ENCODE measurements at places on chromosomes 3 and 15. TPM values are rescaled to one million over a fixed set of nuclear protein-coding genes. Genes with fewer than 3 reads are reported as not detected.

GRCh38 chr3:50263478-50264382 is 5.2 kb upstream of the SEMA3B start:
- peaks cover 13% of the 10 kb centered on the region for H3K36me3 ChIP-seq
- H3K4me1 ChIP-seq: peaks cover 11% of the 10 kb centered on the region
- H3K27me3 ChIP-seq: no peaks in the 10 kb centered on the region

- H3K36me3 ChIP-seq: no peaks in the 10 kb centered on the region
- no peaks in the 10 kb centered on the region for H3K27me3 ChIP-seq
- no peak overlapping the region for H3K27ac ChIP-seq
- H3K4me1 ChIP-seq: no peaks in the 10 kb centered on the region
- DNase-seq: no peak
Measured at GRCh38 chr15:24696842-24697241, 21.3 kb downstream of the NPAP1 start.

The KBTBD12 gene
- not detected for total RNA-seq

GRCh38 chr3:49717959-49718857 is 1.3 kb downstream of the AMIGO3 start:
- no peak for DNase-seq
- no peak overlapping the region for H3K27ac ChIP-seq
- H3K36me3 ChIP-seq: peaks cover 50% of the 10 kb centered on the region
- no peaks in the 10 kb centered on the region for H3K27me3 ChIP-seq
- peak overlapping the region; percentile 59 for H3K4me3 ChIP-seq

DNA sequence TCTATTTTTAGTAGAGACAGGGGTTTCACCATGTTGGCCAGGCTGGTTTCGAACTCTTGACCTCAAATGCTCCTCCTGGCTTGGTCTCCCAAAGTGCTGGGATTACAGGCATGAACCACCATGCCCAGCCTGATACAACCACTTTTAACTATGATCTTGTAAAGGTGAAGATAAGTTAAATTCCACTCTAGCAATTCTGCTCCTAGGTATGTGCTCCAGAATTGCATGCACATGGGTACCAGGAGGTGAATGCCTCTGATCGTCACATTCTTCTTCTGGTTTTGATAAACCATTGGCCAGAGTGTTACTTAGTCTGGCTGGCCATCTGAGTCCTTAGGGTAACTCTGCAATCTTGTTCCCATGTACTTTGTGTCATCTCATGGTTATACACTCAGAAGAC is 22.3 kb downstream of the CSPG5 start:
- H3K27me3 ChIP-seq: peaks cover 9% of the 10 kb centered on the region
- H3K4me1 ChIP-seq: no peaks in the 10 kb centered on the region
- no peak overlapping the region for H3K4me3 ChIP-seq
- H3K36me3 ChIP-seq: no peaks in the 10 kb centered on the region
- no peak for DNase-seq

The SLC2A2 gene
- not detected for total RNA-seq

DNA sequence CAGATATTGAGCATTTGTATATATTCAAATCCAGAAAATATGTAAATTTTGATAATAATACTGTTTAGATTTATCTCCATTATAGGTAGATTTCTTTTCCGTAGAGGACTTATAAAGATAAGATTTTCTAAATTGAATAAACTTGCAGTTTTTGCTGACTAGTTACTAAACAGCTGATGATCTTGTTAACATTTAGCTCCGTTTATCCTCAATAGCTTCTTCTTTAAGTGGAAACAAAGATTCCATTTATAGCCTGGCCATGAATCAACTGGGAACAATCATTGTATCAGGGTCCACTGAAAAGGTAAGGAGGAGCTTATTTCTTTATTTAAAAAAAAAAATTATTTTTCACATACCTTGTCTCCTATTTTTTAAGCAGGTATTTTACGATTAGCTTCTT is 16.7 kb downstream of the WDR48 start:
- no peak overlapping the region for H3K4me3 ChIP-seq
- H3K27me3 ChIP-seq: no peaks in the 10 kb centered on the region
- DNase-seq: no peak

DNA sequence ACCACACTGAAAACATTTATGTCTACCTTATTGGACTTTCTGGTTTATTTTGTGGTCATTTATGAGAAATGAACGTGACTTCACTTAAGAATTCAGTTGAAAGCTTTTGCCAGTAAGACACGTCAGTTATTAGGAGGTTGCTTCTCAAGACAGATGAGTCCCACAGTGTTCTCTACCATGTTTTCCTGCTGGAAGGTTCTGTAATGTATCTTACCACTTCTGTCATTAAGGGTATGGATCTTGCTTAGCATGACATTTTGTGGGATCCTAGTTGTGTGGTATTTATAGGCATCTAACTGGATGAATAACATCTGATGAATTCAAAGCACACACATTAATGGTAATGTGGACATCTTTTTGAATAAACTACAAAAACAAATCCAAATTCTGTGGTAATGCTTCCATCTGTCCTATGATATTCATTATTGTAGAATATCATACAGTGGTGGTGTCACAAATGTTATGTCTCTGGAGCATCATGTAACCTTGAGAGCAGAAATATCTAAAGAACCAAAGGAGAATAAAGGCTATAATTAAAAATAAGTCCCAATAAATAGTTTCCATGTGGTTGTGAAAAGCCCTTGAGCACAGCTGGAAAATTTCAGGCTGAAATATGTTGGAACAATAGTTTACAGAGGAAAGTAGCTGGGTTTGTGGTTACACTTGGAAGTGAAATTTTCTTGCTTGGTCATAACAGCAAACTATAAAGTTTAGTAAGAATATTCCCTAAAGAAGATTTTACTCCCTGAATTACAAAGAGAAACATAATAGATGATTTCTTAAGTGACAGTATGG is 61.5 kb downstream of the C3orf38 start:
- no peak for DNase-seq
- no peak overlapping the region for H3K4me3 ChIP-seq
- no peaks in the 10 kb centered on the region for H3K4me1 ChIP-seq
- H3K27ac ChIP-seq: no peak overlapping the region

The LYZL4 gene
- total RNA-seq: not detected

GRCh38 chr3:188839187-188839695 is 332.5 kb upstream of the TPRG1 start:
- DNase-seq: no peak
- peaks cover 19% of the 10 kb centered on the region for H3K4me1 ChIP-seq
- no peak overlapping the region for H3K4me3 ChIP-seq
- H3K27me3 ChIP-seq: no peaks in the 10 kb centered on the region
- H3K36me3 ChIP-seq: no peaks in the 10 kb centered on the region

- H3K4me1 ChIP-seq: no peaks in the 10 kb centered on the region
- H3K27me3 ChIP-seq: no peaks in the 10 kb centered on the region
- H3K27ac ChIP-seq: no peak overlapping the region
- no peak overlapping the region for H3K4me3 ChIP-seq
- peaks cover 5% of the 10 kb centered on the region for H3K36me3 ChIP-seq
- peak; percentile 54 for DNase-seq
Measured at GRCh38 chr3:176514297-176514696, 683.0 kb downstream of the TBL1XR1 start.

DNA sequence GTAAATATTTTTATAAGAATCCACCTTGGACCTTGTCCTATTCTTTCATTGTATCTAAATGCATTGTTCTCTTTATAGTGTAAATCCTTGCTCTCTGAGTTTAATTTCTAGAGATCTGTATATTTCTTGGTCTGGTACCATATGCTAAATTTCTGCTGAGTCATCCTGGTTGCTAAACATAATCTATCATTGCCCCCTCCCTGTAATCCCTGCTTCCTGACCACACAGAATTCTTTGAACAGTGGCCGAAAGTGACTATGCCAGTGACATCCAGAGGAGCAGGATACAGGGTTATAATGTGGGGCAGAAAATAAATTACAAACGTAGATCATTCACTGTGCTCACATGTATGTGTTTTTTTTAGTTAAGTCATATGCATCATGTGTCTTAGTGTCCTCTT is 143.1 kb downstream of the DIPK2A start:
- H3K4me3 ChIP-seq: no peak overlapping the region
- H3K27me3 ChIP-seq: peaks cover 11% of the 10 kb centered on the region
- H3K27ac ChIP-seq: no peak overlapping the region
- H3K36me3 ChIP-seq: no peaks in the 10 kb centered on the region

- H3K27ac ChIP-seq: peak overlapping the region; percentile 99
- H3K4me1 ChIP-seq: peaks cover 46% of the 10 kb centered on the region
- peaks cover 15% of the 10 kb centered on the region for H3K36me3 ChIP-seq
- H3K4me3 ChIP-seq: peak overlapping the region; percentile 85
- no peaks in the 10 kb centered on the region for H3K27me3 ChIP-seq
Measured at GRCh38 chr15:68279779-68280753, 2.5 kb downstream of the FEM1B start.

DNA sequence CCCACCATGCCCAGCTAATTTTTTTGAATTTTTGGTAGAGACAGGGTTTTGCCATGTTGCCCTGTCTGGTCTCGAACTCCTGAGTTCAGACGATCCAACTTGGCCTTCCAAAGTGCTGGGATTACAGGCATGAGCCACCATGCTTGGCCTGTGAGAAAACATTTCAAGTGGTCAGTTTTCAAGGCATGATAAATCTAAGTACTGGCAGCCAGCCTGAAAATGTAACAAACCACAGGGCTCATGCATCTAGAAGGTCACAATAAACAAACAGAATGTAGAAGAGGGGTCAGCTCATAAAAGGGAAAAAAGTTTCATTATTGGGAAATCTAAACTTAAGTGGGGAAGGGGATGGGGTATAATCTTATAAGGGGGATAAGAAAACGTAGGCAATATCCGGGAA is 39.9 kb downstream of the PPCDC start:
- H3K36me3 ChIP-seq: no peaks in the 10 kb centered on the region
- H3K27ac ChIP-seq: no peak overlapping the region
- DNase-seq: peak; percentile 35

DNA sequence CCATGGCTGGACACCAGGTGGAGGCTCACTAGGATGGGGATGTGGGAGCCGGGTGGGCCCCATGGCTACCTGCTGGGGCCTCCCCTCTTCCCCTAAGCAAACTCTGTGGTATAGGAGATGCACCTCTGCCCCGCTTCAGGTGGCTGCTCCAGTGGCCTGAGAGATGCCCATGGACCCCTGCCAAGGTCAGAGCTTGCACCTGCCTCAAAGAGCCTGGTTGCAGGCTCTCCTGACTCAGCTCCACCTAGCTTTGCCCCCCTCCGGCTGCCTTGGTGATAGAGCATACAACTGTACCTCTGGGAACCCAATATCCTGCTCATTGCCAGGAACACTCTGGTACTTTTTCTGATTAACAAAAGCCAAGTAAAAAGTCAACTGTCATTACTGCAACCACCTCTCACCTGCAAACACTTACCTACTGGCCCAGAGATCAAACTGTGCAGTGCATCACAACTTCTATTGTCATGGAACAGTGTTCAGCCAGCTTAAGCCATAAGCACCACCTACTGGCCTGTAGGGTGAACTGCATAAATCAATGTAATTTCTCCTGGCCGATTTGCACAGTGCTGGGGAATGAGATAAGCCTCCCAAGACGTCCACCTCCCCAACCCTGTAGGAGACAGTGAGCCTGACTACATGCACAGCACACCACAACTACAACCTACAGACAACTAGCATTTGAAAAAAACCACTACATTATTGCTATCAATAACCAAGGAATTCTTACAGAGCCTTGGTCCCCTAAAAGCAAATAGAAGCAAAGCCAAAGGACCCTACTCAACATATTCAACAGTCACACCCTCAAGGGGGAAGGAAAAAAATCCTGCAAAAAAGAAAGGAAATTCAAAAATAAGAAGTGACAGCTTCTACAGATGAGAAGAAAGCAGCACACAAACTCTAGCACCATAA is 352.4 kb upstream of the ARHGEF26 start:
- H3K27ac ChIP-seq: no peak overlapping the region
- DNase-seq: peak; percentile 59
- H3K4me1 ChIP-seq: peaks cover 6% of the 10 kb centered on the region

GRCh38 chr3:159765030-159765859 is 223.4 kb upstream of the IL12A start:
- H3K4me3 ChIP-seq: peak overlapping the region; percentile 81
- peaks cover 40% of the 10 kb centered on the region for H3K4me1 ChIP-seq
- no peaks in the 10 kb centered on the region for H3K27me3 ChIP-seq
- peak; percentile 97 for DNase-seq
- peaks cover 6% of the 10 kb centered on the region for H3K36me3 ChIP-seq
- H3K27ac ChIP-seq: peak overlapping the region; percentile 85

GRCh38 chr3:192802957-192803899 is 75.9 kb upstream of the FGF12 start:
- H3K27me3 ChIP-seq: no peaks in the 10 kb centered on the region
- H3K4me1 ChIP-seq: no peaks in the 10 kb centered on the region
- peak; percentile 49 for DNase-seq
- no peaks in the 10 kb centered on the region for H3K36me3 ChIP-seq
- no peak overlapping the region for H3K4me3 ChIP-seq

DNA sequence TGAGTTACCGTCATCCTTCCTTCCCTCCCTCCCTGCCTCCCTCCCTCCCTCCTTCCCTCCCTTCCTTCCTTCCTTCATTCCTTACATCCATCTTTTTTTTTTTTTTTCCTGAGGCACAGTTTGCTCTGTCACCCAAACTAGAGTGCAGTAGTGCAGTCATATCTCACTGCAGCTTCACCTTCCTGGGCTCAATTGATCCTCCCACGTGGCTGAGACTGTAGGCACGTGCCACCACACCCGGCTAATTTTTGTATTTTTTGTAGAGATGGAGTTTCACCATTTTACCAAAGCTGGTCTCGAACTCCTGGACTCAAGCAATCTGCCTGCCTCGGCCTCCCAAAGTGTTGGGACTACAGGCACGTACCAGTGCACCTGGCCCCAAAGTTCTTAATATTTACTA is 25.8 kb downstream of the USP3 start:
- H3K27me3 ChIP-seq: no peaks in the 10 kb centered on the region
- no peak for DNase-seq
- H3K27ac ChIP-seq: no peak overlapping the region
- peaks cover 21% of the 10 kb centered on the region for H3K4me1 ChIP-seq

The CERS3 gene
- not detected for total RNA-seq

DNA sequence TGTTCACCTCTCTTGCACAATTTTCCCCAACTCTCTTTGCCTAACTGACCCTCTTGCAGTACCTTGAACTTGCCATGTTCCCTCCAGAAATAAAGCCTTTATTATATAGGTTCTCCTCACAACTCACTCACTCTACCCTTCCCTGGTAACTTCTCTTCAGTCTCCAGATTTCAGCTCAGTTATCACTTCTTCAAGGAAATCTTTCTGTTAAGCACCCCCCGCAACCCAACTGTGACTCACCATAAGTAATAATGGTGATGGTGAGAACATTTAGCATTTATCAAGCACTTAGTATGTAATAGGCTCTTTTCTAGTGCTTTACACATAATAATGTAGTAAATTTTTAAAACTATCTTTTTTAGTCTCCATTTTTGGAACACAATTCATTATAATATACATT is 8.1 kb upstream of the OR5K1 start:
- DNase-seq: no peak
- H3K27ac ChIP-seq: no peak overlapping the region
- H3K4me1 ChIP-seq: peaks cover 5% of the 10 kb centered on the region
- H3K36me3 ChIP-seq: no peaks in the 10 kb centered on the region
- no peak overlapping the region for H3K4me3 ChIP-seq

DNA sequence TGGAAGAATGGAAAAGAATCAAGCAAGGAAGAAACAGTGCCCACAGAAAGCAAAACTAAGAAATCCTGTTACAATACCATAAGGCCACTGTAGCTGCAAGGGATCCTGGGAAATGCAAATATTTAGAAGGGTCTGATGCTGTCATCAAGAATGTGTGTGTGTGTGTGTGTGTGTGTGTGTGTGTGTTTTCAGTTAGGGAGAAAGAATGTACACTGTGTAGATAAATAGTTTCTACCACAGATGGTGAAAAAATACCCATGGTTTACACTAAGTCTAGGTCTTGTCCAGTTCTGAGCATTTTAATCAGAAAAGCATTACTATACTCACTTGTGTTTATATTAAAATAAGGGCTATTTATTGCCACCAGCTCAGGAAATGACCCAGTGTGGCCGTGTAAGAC is 355.0 kb downstream of the RBMS3 start:
- H3K4me3 ChIP-seq: no peak overlapping the region
- no peak for DNase-seq
- H3K27ac ChIP-seq: no peak overlapping the region
- peaks cover 9% of the 10 kb centered on the region for H3K4me1 ChIP-seq
- no peaks in the 10 kb centered on the region for H3K36me3 ChIP-seq

The INSYN1 gene
- not detected for total RNA-seq
